ENCODE measurements at places on chromosomes 1 and 21.
A peak's percentile ranks its signal among the peaks of the same experiment; 100 is the strongest.

GRCh38 chr1:26259578-26259977, 20.3 kb upstream of the SH3BGRL3 start:
- DNase-seq, result no peak

DNA sequence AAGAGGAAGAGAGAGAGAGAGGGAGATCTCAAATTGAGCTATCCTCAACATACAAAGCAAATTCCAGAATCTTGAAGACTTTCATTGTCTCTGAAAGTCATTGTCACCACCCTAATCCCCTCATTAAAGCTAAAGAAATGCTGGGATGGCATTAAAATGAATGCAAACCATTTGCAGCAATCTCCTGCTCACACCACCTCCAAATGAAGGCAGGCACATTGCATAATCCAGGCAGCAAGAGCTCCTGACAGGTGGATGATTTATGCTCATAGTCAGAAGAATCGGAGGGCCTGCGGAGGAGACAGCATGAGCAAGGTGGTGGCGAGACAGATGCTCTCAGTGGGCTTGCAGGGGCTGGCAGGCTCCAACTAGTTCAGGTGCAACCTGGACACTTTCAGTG, 90.2 kb downstream of the ESRRG start:
- DNase-seq, result no peak

- peak; percentile 62 for DNase-seq
These were observed 2.2 kb downstream of the PPP1R8 start for GRCh38 chr1:27832762-27833161.

DNA sequence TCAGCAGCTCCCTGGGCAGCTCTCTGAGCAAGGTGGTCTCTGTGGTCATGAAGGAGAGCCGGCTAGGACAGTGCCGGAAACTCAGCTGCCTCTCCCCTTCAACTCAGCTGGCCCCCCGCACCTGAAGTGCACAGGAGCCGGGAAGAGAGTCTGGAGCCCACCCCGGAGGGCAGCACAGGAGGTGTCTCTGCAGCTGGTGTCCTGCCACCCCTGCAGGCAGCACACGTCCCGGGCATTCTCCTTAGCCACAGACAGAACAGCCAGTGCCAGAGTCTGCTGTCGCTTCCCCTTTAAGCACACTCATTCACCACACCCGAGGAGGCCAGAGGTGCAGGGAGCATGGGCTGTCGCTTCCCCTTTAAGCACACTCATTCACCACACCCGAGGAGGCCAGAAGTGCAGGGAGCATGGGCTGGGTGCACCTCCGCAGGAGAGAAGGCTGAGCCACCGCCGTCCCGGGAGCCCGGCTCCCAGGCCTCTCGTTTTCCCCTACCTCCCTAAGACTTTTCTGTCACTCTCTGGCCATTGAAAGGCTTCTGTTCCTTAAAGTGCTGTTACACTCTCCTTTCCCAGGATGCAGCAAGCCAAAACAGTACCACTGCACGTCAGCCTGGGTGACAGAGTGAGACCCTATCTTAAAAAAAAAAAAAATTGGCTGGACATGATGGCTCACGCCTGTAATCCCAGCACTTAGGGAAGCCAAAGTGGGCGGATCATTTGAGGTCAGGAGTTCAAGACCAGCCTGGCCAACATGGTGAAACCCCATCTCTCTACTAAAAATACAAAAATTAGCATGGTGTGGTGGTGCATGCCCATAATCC, 16.9 kb upstream of the SAMD11 start:
- peak; percentile 59 for DNase-seq

DNA sequence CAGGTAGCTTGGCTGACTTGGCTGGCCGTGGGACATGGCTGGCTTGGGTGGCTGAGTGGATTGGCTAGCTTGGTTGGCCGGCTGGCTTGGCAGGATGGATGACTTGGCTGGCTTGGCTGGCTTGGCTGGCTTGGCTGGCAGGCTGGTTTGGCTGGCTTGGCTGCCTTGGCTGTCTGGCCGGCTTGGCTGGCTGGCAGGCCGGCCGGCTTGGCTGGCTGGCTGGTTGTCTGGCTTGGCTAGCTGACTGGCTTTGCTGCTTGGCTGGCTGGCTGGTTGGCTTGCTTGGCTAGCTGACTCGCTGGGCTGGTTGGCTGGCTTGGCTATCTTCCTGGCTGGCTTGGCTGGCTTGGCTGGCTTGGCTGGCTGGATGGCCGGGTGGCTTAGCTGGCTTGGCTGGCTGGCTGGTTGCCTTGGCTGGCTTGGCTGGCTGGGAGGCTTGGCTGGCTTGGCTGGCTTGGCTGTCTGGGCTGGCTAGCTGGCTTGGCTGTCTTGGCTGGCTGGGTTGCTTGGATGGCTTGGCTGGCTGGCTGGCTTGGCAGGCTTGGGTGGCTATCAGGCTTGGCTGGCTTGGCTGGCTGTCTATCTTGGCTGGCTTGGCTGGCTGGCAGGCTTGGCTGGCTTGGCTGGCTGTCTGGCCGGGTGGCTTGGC, 129.7 kb upstream of the FAM72C start:
- no peak for DNase-seq

- no peak for DNase-seq
These were observed 16.1 kb upstream of the LRRC3 start for GRCh38 chr21:44439211-44439600.

- no peak for DNase-seq
These were observed 401.2 kb upstream of the VAMP3 start for GRCh38 chr1:7369866-7370265.

DNA sequence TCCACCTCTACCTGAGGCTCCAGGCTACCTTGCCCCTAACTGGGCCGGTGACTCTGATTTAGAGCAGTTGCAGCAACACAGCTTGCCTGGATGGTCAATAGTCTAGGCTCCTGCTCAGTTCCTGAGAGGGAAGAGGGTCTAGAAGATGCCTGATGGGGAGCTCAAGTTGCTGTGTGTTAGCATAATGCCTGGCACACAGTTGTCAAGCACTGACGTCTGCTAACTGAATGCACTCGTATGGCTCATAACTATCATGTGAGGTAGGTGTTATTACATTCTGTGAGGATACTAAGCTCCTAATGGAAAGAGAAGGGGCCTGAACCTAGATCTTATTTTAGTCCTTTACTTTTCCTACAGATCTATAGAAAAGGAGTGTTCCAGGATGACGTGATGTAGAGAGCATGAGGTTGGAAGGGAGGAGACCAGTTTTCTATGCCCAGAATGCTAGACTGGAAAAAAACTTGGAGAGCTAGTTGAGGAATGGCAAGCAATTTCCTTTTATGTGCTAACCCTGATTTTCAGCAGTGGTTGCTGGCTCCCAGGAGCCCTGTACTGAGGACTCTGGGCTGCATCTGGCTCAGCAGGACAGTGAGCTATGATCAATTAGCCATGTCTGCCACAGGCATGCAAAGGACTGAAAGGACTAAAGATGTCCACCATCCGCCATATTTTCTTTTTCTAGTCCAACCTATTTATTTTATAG, 30.0 kb downstream of the FAM78B start:
- no peak for DNase-seq

DNA sequence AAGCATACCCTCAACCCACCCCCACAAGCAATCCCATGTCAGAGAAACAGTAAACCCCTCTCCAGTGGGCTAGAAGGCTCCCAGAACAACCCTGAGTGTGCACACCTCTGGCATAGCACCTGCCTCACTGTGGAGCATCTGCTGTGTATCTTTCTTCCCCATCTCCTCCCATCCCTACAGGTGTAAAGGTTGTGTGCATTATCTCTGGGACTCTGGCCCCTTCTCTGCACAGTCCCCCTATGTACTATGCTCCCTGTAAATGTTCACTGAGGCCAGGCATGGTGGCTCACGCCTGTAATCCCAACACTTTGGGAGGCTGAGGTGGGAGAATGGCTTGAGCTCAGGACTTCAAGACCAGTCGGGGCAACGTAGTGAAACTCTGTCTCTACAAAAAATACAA, 700 bp upstream of the CACNA1S start:
- no peak for DNase-seq

- no peak for DNase-seq
These were observed 237.2 kb downstream of the NPHP4 start for GRCh38 chr1:5754817-5755551.

- no peak for DNase-seq
These were observed 16.7 kb upstream of the NADK start for GRCh38 chr1:1794999-1795398.

DNA sequence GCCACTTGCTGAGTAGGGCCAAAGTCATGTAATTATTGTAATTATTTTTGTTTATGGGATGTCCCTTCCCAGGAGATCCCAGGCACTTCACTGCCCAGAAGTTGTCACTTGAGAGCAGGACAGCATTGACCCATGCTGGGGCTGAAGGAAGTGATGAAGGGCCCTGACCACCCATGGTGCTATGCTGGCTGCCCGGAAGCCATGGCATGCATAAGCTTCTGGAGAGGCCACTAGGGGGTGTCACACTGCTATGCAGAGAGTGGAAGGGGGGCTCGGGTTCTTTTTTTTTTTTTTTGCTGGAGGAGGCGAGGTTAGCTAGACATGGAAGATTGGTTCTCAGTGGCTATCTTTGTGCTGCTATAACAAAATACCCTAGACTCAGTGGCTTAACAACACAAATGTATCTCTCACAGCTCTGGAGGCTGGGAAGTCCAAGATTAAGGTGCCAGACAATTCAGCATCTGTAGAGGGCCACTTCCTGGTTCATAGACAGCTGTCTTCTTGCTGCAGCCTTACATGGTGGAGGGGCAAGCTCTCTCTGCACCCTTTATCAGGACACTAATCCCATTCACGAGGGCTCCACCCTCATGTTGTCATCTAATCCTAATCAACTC, 84.9 kb downstream of the CNIH3 start:
- peak; percentile 40 for DNase-seq

Data from GM03348 (cell line).